ENCODE measurements at places on chromosomes 1 and 21. TPM values are rescaled to one million over a fixed set of nuclear protein-coding genes. Genes with fewer than 3 reads are reported as not detected.

The PGBD5 gene
- not detected for total RNA-seq

The RXFP4 gene
- not detected for total RNA-seq

The FAM72A gene
- 31.6 TPM for total RNA-seq

The OPRD1 gene
- total RNA-seq = not detected

The SSX2IP gene
- total RNA-seq = 18.8 TPM

The SPOCD1 gene
- total RNA-seq = 0.08 TPM

The CHRM3 gene
- not detected for total RNA-seq

The TMEM81 gene
- total RNA-seq = 2.6 TPM

The FCRL2 gene
- total RNA-seq = not detected

The PCBP3 gene
- 3.4 TPM for total RNA-seq

The OR2L13 gene
- not detected for total RNA-seq

Data from activated CD4-positive, alpha-beta memory T cell treated with anti-CD3 and anti-CD28 coated beads, Interleukin-2, amount 10 ng/mL, durations not matched to agents 7 days and 5 days (primary cell).